Myocyte (in vitro differentiated cells): ENCODE measurements at places on chromosomes 3 and 15.

DNA sequence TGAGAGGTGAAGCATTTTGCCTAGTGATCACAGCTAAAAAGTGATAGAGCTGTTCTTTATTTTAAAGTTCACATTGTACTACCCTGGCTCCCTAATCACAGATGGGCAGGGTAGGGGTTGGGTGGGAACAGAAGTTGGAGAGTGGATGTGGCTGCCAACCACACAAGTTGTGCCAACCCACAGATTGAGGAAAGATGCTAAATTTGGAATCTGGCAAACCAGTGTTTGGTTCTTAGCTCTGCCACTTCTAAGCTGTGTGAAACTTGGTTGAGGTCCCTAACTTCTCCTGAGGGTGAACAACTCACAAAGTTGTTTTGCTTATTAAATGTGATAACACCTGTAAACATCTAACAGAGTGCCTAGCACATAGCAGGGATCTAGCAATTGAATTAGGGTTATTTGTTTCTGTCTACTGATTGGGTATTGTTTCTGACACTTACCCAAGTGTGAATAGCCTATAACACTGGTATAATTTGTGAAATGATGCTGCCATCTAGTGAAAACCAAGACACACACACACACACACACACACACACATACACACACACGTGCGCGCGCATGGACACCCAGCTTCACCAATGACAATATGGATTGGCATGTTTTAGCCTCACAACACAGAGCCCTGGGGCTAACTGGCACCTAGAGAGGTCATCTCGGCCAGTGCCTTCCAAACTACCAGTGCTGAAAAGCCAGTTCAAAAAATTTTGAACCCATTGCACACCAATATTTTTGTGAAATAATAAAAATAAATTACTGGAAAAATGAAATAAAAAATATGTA lies 25.3 kb downstream of the ADGRG7 start:
- DNase-seq = peak; percentile 91

DNA sequence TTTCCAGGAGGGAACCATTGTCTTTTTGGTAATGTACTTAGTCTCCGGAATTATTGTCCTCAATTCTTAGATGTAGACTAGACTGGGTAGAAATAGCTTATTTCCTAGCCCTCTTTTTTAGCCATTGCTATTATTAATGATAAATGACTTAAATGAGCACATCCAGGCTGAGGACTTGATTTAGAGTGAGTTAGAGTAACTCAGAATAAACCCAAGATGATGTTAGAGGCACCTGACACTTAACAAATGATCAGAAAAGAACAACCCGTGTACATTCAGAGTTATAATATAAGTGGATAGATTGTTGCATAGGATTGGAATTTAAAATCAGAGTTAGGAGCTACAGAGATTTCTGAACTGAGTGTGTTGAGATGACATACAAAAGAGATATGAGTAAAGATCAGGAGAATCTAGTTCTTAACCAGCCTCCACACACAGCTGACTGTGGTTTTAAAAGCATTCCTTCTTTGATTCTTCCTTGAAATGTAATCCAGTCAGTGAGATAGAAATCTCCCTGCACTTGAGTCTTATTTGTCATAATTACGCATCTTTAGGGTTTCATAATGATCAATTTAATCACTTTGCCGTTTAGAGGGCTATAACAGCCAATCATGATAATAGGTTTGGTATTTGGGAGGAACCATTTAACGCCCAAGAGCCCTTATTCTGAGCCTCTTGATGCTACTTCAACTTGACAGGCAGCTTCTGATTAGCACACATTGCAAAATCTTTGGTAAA lies 366.5 kb downstream of the GAP43 start:
- peak; percentile 73 for DNase-seq

DNA sequence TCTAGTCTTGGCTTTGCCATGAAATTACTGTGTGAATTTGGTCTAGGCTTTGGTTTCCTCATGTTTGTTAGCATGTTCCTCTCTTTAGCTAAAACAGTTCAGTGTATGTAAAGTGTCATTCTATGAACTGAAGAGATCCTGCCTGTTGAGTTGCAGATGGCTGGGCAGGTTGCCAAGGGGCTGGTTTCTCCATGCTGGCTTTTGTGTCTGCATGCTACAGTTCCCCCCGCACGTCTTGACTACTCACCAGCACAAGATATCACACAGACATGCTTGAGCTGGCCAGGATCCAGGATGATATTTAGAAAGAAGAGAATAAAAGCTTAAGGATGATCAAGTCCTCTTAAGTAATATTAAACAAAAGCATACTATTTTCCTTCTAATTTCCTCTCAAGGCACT lies 90.2 kb downstream of the CERS3 start:
- peak; percentile 3 for DNase-seq

DNA sequence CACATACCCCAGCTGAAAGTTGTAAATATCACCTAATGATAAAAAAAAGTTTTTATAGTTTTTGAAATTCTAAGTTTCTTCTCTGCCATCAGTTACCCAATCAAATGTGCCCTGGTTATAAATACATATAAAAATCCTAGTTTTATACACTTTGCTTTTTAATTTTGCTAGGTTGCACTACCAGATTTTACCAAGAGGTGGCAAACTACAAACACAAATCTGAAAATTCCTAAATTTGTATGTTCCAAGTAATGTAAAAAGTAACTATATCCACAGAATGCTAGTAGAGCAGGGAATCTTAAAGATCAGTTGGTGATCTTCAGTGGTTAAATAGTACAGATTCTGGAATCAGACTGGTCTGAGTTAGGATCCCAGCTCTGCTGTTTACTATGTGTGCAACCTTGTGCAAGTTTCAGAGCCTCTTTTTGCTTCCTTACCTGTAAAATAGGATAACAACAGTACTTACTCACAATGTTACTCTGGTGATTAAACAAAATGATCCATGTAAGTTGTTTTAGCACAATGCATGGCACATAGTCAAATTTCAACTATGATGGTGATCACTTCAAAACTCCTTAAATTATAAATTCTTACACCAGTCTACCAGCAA lies 11.0 kb downstream of the TRPM7 start:
- peak; percentile 53 for DNase-seq

- DNase-seq = no peak
Observed at GRCh38 chr3:125157183-125157582, 55.4 kb downstream of the SLC12A8 start.

- no peak for DNase-seq
Observed at GRCh38 chr15:100114571-100114970, 227.2 kb downstream of the ADAMTS17 start.

DNA sequence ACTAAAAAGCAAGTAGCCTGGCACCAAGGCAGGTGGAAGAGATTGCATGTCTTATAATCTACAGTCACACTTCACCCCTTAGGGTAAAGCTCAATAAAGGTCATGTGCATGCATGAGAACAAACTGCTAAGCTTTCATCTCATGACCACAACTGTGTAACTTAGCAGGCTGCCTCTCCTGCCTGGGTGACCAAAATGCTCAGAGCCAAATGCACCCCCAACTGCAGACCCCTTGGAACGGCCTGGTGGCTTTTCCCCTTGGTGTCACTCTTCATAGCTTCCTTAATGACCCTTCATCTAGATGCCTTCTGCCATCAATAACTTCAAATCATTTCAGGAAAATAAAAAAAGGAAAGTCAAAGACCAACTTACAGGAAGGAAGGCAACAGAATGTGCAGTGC lies 88.1 kb downstream of the ADAMTS17 start:
- DNase-seq = no peak

DNA sequence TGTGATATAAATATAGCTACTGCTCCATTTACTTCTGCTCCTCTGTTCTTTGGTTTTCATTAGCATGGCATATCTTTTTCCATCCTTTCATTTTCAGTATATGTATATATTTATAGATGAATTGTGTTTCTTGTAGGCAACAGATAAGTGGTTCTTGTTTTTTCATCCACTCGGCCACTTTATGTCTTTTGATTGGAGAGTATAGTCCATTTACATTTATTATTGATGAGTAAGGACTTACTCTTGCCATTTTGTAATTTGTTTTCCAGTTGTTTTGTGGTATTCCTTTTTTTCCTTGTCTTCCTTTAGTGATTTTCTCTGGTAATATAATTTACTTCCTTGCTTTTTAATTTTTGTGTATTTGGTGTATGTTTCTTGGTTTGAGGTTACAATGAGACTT lies 26.8 kb upstream of the COPB2 start:
- no peak for DNase-seq

DNA sequence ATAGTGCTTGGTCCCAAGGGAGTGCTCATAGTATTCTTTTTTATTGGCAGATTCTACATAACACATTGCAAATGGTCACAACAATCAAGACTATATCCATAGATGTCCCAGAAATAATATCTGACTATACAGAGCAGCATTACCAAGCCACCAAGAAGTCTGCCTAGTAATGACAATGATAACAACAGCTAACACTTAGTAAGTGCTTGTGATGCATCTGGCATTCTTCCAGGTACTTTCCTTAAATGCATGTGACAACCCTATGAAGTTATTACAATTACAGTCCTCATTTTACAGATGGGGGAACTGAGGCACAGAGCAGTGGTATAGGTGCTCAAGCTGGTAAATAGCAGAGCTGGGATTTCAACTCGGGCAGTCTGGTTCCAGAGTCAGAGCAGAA lies 49.6 kb upstream of the ICE2 start:
- no peak for DNase-seq

DNA sequence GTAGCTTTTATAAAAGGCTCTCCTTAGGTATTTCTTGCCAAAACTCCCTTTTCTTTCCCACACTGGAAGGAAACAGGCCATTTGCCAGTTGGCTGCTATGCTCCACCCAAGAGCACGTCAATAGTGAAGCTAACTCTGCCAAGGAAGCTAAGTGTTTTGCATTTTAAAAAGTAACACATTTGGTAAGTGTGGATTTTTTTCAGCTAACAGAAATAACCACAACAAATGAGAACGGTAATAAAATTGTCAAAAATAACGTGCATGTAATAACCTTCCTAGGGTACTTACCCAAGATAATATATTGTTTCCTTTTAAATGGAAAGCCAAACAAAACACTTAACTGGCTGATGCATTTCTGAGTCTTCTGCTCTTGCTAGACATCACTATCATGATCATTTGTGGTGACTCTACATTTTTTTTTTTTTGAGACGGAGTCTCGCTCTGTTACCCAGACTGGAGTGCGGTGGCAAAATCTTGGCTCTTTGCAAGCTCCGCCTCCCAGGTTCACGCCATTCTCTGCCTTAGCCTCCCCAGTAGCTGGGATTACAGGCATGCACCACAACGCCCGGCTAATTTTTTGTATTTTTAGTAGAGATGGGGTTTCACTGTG lies 4.6 kb downstream of the DPP8 start:
- peak; percentile 58 for DNase-seq

- no peak for DNase-seq
Observed at GRCh38 chr3:189799366-189799765, 168.2 kb downstream of the TP63 start.

DNA sequence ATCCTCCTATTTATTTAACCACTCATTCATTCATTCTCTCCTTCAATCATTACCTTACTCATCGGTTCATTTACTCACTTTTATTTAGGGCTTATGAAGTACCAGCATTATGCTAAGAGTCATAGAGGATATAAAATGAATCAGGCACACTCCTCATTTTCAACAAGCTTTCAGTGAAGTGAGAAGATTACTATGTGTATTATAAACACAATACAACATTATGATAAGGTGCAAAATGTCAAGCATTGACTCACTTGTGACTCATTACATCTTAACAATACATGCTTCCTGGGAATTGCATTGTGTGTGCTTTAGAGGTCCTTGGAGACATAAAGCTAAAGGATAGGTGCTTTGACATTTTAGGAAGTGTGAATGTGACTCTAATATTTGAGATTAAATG lies 60.4 kb downstream of the PLAAT1 start:
- DNase-seq = no peak

- no peak for DNase-seq
Observed at GRCh38 chr3:17091910-17092582, 207.3 kb downstream of the PLCL2 start.

DNA sequence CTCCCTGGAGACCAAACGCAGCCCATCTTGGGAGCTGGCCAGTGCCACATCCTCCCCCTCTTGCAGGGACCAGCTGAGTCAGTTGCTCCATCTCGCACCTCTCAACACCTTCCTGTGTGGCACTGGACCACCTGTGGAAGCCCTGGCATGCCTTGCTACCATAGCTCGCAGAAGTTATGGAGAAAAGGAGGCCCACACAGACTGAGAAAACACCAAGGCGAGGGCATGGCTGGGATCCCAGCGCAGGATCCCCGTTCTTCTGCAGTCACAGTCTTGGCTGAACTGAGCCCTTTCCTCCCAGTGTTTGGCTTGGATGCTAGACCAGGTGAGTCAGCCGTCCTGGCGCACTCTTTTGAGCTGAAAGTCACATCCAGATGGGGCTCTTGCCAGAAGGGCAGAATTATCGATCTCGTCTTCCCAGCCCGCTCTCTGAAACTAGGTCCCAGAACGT lies 46.9 kb downstream of the CHRD start:
- DNase-seq = no peak

DNA sequence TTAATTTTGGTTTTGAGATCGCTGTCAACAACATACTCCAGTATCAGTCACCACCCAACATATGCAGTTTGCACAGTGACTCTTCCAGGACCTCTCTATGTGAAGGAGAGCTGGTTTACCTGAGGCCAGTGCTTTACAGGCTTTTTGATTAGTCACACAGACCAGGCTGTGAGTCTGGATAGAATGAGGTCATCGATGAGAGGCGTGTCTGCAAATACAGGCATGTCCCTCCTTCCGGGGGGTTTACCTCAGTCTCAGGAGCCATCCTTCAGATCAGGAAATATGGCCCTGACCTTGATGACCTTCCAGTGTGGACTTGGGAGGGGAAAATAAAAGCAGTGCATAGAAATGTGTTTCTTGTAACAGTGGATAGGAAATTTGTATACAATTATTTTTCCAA lies 46.9 kb downstream of the KBTBD12 start:
- DNase-seq = no peak

GRCh38 chr3:56042326-56042951 lies 425.8 kb downstream of the ERC2 start:
- DNase-seq = peak; percentile 54

GRCh38 chr3:64668582-64669510 lies 19.0 kb downstream of the ADAMTS9 start:
- DNase-seq = no peak

DNA sequence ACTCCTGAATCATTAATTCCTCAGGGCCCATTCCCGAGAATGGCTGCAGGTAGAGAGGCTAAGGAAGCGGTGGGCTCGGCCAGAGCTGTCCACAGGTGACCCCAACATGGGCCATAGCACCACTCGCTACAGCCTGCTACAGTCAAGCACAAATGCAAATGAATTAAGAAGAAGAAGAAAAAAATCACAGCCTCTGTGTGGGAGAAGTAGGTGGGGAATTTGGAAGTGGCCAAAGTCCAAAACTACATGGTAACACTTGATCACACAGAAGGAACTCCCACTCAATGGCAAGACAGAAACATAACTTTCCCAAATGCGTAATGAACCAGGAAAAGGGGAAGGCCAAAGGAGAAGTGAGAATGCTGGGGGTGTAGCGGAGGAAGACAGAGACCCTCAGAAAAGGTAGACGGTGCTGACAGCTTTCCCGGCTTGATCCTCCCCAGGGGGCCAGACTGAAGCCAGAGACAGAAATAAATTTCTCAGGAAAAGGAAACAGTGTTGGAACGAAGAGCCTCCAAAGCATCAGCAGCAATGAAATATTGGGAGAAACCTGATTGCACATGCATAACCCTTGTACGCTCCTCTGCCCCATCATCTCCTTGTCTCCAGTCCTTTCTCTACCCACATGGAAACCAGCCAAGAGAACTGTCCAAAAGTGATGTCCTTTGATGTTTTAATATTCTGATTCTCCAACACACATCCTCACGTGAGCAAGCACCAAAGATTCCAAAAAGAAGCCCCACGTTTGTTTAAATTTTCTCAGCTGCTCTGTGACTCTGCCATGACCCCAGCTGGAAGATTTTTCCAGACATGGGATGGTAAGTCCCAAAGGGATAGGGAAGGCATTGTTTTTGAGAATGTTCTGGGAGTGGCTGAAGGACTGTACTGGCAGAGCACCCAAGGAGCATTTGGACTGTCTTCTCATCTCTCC lies 107.6 kb downstream of the OXNAD1 start:
- no peak for DNase-seq
